ENCODE measurements at places on chromosomes 3 and 15. TPM values are rescaled to one million over a fixed set of nuclear protein-coding genes. Genes with fewer than 3 reads are reported as not detected.

The SNRPA1 gene
- 53.4 TPM for total RNA-seq

The EAF1 gene
- total RNA-seq: 19.8 TPM

The GRIP2 gene
- not detected for total RNA-seq

The EPHB3 gene
- total RNA-seq: not detected

The SCAMP5 gene
- 46.6 TPM for total RNA-seq

The WDR49 gene
- total RNA-seq: not detected

The MYL3 gene
- total RNA-seq: not detected

The EAF2 gene
- total RNA-seq: 62.2 TPM

The GCSAM gene
- 39.2 TPM for total RNA-seq

The GABRB3 gene
- total RNA-seq: not detected

The RTP4 gene
- total RNA-seq: 3.4 TPM

DNA sequence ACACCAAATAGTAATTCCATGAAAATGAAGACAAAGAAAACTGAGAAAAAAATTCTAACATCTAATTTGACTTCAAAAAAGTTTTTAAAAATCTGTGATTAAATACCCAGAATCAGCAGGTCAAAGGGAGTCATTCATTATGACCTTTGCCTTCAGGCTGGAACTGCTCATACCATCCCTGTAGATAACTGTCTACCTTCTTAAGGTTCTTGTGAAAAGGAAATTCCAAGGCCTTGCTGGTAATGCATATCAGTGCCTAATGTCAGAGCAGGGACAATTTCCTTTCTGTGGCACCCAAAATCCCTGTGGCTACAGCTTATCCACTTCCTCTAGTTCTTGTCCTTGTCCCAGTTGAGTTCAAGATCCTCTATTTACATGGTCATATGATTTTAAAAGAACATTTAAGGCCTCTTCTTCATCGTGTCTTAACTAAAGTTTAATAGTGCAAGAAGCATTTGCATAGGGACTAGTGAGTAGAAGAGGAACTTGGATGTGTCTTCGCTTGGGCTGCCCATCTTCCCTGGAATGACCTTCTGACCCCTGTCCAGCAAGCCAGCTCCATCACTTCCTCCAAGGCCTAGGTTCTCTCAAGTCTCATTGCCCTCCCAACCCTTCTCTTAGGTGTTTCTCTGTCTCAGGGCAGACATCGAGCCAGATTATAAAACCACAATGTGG lies 8.7 kb upstream of the PLCL2 start:
- no peaks in the 10 kb centered on the region for H3K36me3 ChIP-seq
- no peak overlapping the region for H3K4me3 ChIP-seq
- H3K27ac ChIP-seq: no peak overlapping the region
- H3K4me1 ChIP-seq: no peaks in the 10 kb centered on the region

DNA sequence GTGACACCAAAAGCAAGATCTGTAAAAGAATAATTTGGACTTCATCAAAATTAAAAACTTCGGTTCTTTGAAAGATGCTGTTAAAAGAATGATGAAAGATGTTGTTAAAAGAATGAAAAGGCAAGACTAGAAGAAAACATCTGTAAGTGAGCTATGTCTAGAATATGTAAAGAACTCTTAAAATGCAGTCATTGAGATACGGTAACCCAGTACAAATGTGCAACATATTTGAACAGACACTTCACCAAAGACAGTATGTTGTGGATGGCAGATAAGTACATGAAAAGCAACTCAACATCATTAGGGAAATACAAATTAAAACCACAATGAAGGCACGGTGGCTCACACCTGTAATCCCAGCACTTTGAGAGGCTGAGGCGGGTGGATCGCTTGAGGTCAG lies 139.5 kb downstream of the LRIG1 start:
- no peaks in the 10 kb centered on the region for H3K36me3 ChIP-seq
- DNase-seq: no peak
- no peak overlapping the region for H3K27ac ChIP-seq
- no peak overlapping the region for H3K4me3 ChIP-seq

GRCh38 chr15:92675485-92675884 lies 19.9 kb upstream of the FAM174B start:
- H3K4me3 ChIP-seq: no peak overlapping the region
- no peaks in the 10 kb centered on the region for H3K36me3 ChIP-seq
- no peak overlapping the region for H3K27ac ChIP-seq
- no peaks in the 10 kb centered on the region for H3K4me1 ChIP-seq
- H3K27me3 ChIP-seq: 0 out of 2 replicates have a peak, but pooled peaks cover 2% of the 10 kb centered on the region
- no peak for DNase-seq

GRCh38 chr15:33150971-33151370 lies 43.5 kb downstream of the FMN1 start:
- H3K27me3 ChIP-seq: no peaks in the 10 kb centered on the region
- no peaks in the 10 kb centered on the region for H3K4me1 ChIP-seq
- no peak overlapping the region for H3K27ac ChIP-seq

DNA sequence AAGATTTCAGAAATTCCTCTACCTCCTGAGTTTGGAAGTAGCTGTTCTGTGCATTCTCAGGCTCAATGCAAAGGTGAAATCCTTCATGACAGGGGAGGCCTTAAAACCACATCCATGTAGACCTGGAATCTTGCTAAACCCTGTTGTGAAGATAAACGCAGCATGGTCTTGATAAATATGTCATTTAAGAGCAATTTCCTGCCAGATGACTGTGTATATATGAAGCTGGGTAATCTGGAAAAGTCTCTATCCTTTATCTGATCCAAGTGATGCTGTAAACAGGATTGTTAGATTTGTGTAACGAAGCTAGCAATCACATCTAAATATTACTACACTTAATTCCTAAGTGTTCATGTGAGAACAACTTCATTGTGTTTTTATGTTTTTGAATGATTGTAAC lies 9.1 kb downstream of the MCTP2 start:
- 0 out of 2 replicates have a peak, but pooled peaks cover 3% of the 10 kb centered on the region for H3K36me3 ChIP-seq
- no peak for DNase-seq
- no peak overlapping the region for H3K27ac ChIP-seq
- peaks cover 52% of the 10 kb centered on the region for H3K4me1 ChIP-seq

DNA sequence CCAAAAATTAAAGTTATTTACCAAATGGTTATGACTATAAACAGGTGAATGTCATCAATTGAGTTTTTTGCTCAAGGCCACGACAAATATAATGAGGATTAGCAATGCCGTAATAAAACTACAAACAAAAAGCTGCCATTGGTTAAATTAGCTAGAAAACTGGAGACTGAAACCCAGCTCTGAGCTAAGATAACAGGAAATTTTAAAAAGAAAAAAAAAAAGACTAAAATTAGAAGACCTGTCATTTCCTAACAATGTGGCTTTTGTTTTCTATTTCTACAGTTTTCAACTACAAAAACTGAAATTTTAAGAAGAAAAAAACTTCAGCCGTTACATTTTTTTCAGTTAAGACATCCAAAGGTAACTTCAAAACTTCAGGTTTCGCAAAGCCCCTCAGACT lies 9.7 kb downstream of the SLC12A6 start:
- H3K36me3 ChIP-seq: no peaks in the 10 kb centered on the region
- H3K27ac ChIP-seq: no peak overlapping the region
- H3K4me1 ChIP-seq: no peaks in the 10 kb centered on the region
- DNase-seq: no peak
- no peak overlapping the region for H3K4me3 ChIP-seq
- no peaks in the 10 kb centered on the region for H3K27me3 ChIP-seq

- no peaks in the 10 kb centered on the region for H3K36me3 ChIP-seq
- no peaks in the 10 kb centered on the region for H3K27me3 ChIP-seq
- no peak overlapping the region for H3K27ac ChIP-seq
- peaks cover 9% of the 10 kb centered on the region for H3K4me1 ChIP-seq
- DNase-seq: no peak
- H3K4me3 ChIP-seq: no peak overlapping the region
Measured at GRCh38 chr3:105883798-105884377, 15.1 kb upstream of the CBLB start.

GRCh38 chr3:11434017-11434526 lies 161.9 kb downstream of the ATG7 start:
- DNase-seq: no peak
- no peaks in the 10 kb centered on the region for H3K27me3 ChIP-seq
- peaks cover 16% of the 10 kb centered on the region for H3K4me1 ChIP-seq
- no peaks in the 10 kb centered on the region for H3K36me3 ChIP-seq
- peak overlapping the region; percentile 20 for H3K27ac ChIP-seq
- H3K4me3 ChIP-seq: no peak overlapping the region

DNA sequence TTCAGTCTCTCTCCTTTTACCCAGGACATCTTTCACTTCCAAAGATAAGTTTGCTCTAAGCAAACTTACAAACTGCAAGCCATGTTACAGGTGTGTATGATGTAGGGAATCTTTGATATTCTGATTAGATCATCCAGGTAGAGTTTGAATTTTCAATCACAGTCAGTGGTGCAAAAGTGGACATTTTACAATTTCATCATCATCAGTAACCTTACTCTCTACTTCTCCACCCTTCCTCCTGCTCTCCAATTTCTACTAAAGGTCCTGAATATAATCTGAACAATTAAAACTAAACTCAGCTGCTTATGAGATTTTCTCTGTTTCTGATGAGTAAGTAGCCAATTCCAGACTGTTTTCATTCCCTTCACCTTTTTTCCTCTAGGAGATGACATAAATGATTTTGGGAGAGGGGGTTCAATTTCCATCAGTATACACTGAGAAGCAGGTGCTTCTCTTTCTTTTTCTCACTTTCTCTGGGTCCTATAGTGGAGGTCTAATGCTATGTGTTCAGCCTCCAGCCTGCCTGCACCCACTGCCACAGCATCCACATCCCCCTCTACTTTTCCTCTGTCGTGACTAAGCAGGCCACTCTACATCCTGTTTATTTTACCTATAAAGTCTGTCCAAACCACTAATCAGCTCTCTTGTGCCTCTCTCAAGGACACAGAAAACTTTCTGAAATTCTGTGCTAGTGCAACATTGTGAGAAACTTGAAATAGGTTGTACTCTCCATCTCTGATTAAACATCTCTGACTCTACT lies 27.6 kb downstream of the SUCNR1 start:
- H3K4me1 ChIP-seq: no peaks in the 10 kb centered on the region
- H3K27ac ChIP-seq: no peak overlapping the region
- H3K4me3 ChIP-seq: no peak overlapping the region
- H3K27me3 ChIP-seq: no peaks in the 10 kb centered on the region
- DNase-seq: no peak

- H3K27me3 ChIP-seq: no peaks in the 10 kb centered on the region
- peaks cover 21% of the 10 kb centered on the region for H3K4me1 ChIP-seq
- no peak overlapping the region for H3K27ac ChIP-seq
Measured at GRCh38 chr3:38027466-38028465, 1.7 kb downstream of the PLCD1 start.

DNA sequence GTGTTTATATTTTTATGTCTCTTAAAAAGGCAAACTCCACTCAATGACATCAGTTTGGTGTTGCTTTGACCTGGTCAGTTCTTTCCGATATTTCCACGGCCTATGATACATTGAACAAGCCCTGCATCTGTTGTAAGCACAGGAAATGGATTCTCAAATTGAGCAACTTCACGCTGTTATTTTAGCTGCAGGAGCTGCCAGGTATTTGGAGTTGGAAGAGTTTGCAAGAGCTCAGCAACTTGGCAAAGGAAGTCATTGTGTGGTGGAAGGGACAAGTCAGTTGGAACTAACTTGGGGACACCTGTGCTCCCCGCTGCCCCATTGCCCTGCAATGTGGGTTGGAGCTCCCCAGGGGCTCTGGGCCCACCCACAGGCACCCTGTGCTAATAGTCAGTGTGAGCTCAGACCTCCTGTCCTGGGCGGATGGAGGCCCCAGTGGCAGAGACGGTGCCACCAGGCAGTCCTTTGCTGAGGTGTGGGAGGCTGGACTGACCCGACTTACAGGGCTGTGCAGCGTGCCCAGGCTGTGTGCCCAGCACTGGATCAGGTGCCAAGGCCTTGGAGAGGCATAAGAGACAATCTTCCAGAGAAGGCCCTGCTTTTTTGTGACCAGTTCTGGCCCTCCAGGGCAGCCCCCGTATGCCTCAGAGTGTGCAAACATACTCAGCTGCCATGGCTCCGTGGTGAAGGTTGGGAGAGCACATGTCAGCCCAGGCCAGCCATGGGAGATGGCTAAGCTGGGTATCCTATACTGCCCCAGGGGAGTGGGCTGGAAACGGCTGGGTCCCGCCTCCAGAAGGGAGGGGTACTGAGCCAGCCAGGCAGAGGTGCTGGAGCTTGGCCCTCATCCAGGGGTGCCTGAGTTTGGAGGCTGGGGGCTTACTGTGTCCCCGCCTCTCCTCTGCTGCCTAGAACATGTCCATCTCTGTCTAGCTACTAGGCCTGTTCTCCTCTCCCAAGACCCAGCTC lies 43.5 kb downstream of the KY start:
- no peaks in the 10 kb centered on the region for H3K27me3 ChIP-seq
- no peaks in the 10 kb centered on the region for H3K4me1 ChIP-seq
- no peak overlapping the region for H3K27ac ChIP-seq
- H3K36me3 ChIP-seq: no peaks in the 10 kb centered on the region

DNA sequence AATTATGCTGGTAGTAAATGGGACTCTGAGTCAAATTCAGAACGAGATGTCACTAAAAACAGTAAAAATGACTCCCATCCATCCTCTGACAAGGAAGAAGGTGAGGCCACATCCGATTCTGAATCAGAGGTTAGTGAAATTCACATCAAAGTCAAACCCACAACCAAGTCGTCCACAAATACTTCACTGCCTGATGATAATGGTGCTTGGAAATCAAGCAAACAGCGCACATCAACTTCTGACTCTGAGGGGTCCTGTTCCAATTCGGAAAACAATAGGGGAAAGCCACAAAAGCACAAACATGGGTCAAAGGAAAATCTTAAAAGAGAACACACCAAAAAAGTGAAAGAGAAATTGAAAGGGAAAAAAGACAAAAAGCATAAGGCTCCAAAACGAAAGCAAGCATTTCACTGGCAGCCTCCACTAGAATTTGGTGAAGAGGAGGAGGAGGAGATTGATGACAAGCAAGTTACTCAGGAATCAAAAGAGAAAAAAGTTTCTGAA lies 15.1 kb upstream of the ZBTB47 start:
- DNase-seq: no peak
- H3K4me1 ChIP-seq: no peaks in the 10 kb centered on the region
- no peak overlapping the region for H3K4me3 ChIP-seq
- no peak overlapping the region for H3K27ac ChIP-seq

- H3K4me3 ChIP-seq: no peak overlapping the region
- DNase-seq: no peak
- H3K36me3 ChIP-seq: no peaks in the 10 kb centered on the region
- H3K27me3 ChIP-seq: no peaks in the 10 kb centered on the region
Measured at GRCh38 chr15:38847666-38848065, 283.1 kb upstream of the RASGRP1 start.

- no peak overlapping the region for H3K4me3 ChIP-seq
- H3K27me3 ChIP-seq: no peaks in the 10 kb centered on the region
- H3K27ac ChIP-seq: no peak overlapping the region
- H3K4me1 ChIP-seq: no peaks in the 10 kb centered on the region
- no peak for DNase-seq
Measured at GRCh38 chr3:132881756-132882409, 156.3 kb upstream of the TMEM108 start.

- H3K27ac ChIP-seq: no peak overlapping the region
- H3K4me1 ChIP-seq: peaks cover 17% of the 10 kb centered on the region
- no peaks in the 10 kb centered on the region for H3K27me3 ChIP-seq
- DNase-seq: no peak
Measured at GRCh38 chr3:129938140-129938930, 36.2 kb upstream of the TRH start.

DNA sequence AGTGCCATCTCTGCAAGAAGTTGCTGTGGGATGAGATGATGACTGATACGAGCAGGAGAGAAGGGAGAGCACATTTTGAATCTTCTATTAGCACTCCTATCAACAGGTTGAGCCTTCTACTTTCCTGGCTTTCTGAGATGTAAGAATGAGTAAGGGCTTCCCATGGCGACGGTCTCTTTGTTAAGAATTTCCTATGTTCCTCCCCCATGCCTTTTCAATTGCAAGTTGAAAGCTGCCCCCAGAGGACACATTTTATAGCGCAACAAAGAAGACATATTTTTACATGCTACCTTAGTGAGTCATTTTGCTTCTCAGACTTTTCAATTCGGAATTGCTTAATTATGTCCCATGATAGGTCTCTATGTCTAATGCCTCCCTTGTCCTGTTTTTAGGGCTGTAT lies 71.3 kb upstream of the LRTM1 start:
- H3K27me3 ChIP-seq: no peaks in the 10 kb centered on the region
- no peaks in the 10 kb centered on the region for H3K36me3 ChIP-seq
- H3K27ac ChIP-seq: no peak overlapping the region

Data from Karpas-422 (cell line).